Activated CD4-positive, alpha-beta T cell treated with anti-CD3 and anti-CD28 coated beads, Interleukin-2, amount 10 ng/mL, durations not matched to agents 24 days and 14 days (primary cell): ENCODE measurements at places on chromosomes 16 and 17. TPM values are rescaled to one million over a fixed set of nuclear protein-coding genes. Genes with fewer than 3 reads are reported as not detected.

Gene LITAFD
- not detected in 2 replicates for total RNA-seq

GRCh38 chr17:18995220-18995619 is 9.3 kb downstream of the FAM83G start:
- no peak overlapping the region for H3K4me3 ChIP-seq
- H3K4me1 ChIP-seq = peaks cover 12% of the 10 kb centered on the region
- DNase-seq = no peak
- H3K36me3 ChIP-seq = peaks cover 20% of the 10 kb centered on the region

DNA sequence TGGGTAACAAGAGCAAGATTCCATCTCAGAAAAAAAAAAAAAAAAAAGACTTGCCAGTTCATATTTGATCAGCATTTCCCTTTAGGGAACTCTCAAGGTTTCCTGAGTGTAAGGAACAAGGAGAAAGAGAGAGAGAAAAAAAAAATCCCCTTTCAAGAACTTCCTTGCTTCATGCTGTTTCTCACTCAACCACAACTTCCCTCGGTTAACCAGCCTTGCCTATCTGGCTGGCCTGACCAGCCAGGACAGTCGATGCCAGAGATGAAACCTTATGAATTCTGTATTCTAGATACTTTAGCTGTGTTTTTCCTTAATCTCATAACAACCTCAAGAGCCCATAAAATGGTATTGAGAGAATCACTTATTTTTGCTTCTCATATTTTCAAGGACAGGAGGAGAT is 2.6 kb upstream of the N4BP1 start:
- peak; percentile 84 for DNase-seq
- peak overlapping the region; percentile 99 for H3K27ac ChIP-seq
- H3K36me3 ChIP-seq = peaks cover 9% of the 10 kb centered on the region
- H3K27me3 ChIP-seq = no peaks in the 10 kb centered on the region
- H3K4me1 ChIP-seq = peaks cover 47% of the 10 kb centered on the region

- H3K27me3 ChIP-seq = no peaks in the 10 kb centered on the region
- no peak overlapping the region for H3K27ac ChIP-seq
- DNase-seq = peak; percentile 91
Measured at GRCh38 chr17:44865231-44865660, 17.6 kb downstream of the HIGD1B start.

DNA sequence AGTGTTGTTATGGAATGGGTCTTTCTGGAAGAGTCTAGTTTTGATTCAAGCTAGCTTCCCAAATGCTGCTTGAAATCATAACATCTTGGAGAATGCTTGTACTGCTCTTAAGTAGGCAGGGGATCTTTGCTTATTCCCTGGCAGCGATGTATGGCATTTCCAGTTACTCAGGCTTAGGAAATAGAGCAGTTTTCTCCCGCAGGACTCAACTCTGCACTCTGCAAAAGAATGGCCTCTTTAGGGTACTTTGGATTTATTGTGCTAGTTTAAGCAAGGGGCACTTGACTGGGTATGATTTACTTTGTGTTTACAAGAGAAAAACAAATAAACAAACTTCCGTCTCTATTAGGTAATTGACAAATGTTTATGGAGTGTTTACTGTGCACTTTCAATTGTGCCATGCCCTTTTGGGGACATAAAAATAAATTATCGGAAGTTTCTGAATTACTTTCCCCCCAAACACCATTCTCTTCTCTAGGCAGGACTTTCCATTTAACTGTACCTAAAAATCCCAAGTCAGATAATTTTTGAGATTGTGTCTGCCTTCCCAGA is 164.0 kb downstream of the MAP2K6 start:
- H3K4me1 ChIP-seq = peaks cover 9% of the 10 kb centered on the region
- DNase-seq = no peak
- H3K27ac ChIP-seq = no peak overlapping the region
- H3K4me3 ChIP-seq = no peak overlapping the region

Gene SLC5A10
- total RNA-seq = not detected in 2 replicates

- H3K36me3 ChIP-seq = peaks cover 53% of the 10 kb centered on the region
- peaks cover 2% of the 10 kb centered on the region for H3K4me1 ChIP-seq
- H3K4me3 ChIP-seq = no peak overlapping the region
- no peaks in the 10 kb centered on the region for H3K27me3 ChIP-seq
- DNase-seq = no peak
- H3K27ac ChIP-seq = no peak overlapping the region
Measured at GRCh38 chr17:43517161-43517560, 29.0 kb downstream of the ETV4 start.

Gene NACA2
- not detected in 2 replicates for total RNA-seq

GRCh38 chr16:69706256-69706974 is 19.9 kb downstream of the NQO1 start:
- H3K27me3 ChIP-seq = no peaks in the 10 kb centered on the region
- H3K27ac ChIP-seq = no peak overlapping the region
- H3K4me1 ChIP-seq = peaks cover 7% of the 10 kb centered on the region
- H3K4me3 ChIP-seq = no peak overlapping the region
- peaks cover 16% of the 10 kb centered on the region for H3K36me3 ChIP-seq
- no peak for DNase-seq

GRCh38 chr17:9918804-9919352 is 13.8 kb upstream of the RCVRN start:
- H3K27ac ChIP-seq = no peak overlapping the region
- no peaks in the 10 kb centered on the region for H3K4me1 ChIP-seq
- no peaks in the 10 kb centered on the region for H3K27me3 ChIP-seq
- DNase-seq = no peak

GRCh38 chr16:65789161-65789945 is 577.1 kb upstream of the CDH5 start:
- DNase-seq = no peak
- no peak overlapping the region for H3K27ac ChIP-seq
- H3K36me3 ChIP-seq = no peaks in the 10 kb centered on the region
- no peak overlapping the region for H3K4me3 ChIP-seq

GRCh38 chr17:17826342-17826713 is 10.5 kb downstream of the SREBF1 start:
- peak; percentile 74 for DNase-seq
- no peaks in the 10 kb centered on the region for H3K27me3 ChIP-seq
- peak overlapping the region; percentile 73 for H3K4me3 ChIP-seq

DNA sequence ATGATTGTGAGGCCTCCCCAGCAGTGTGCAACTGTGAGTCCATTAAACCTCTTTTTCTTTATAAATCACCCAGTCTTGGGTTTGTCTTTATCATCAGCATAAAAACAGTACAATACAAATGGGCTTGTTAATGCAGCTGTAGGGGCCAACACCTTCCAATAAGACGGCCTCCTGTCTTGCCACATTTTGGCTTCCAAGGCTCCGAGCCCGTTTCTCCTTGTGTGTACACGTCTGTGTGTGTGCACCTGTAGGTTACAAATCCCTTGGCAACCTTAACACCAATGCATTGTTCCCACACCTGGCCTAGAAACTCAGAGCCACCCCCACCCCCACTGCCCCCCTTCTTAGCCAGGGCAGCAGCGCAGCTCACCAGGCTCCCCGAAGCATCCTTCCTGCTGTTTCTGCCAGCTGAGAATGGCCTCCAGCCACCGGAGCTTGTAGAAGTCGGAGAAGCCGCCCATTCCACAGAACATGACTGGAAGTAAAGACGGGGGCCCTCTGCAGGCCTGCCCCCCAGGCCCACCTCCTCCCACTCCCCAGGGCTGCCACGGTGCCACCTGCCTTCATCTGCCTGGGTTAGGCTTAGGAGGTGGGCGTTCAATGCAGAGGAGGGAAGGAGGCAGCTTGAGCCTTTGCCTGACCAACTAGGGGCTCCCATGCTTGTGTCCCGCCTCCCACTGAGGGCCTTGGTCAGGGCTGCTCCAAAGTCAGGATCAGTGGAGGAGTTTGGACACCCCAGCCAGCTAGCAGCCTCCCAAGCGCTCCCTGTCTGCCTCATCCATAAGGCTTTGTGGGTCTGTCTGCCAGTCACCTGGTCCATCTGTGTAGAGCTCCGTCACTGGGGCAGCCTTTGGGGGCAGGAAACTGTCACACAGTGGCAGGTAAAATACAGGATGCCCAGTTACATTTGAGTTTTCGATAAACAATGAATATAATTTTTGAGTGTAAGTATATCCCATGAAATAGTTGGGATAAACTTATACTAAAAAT is 10.6 kb downstream of the C16orf89 start:
- H3K4me3 ChIP-seq = no peak overlapping the region
- H3K4me1 ChIP-seq = peaks cover 2% of the 10 kb centered on the region
- H3K36me3 ChIP-seq = no peaks in the 10 kb centered on the region
- H3K27ac ChIP-seq = no peak overlapping the region
- DNase-seq = no peak

DNA sequence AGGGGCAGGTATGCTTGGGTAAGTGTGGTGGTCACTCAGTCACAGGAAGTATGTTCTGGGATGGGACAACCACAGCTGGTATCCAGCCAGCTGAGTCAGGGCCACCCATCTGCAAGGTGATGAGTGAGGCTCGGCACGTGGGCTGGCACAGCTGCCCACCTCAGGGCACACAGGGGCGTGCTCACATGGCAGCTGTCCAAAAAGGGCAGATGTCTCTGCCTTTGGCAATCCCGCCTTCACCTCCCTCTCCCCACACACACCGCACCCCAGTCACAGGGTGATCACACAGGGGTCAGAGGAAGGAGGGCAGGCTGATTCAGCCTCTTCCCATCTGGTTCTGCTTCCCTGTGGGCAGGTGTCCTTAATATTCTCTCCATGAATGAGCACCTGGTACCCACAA is 85.9 kb upstream of the TOB1 start:
- H3K4me3 ChIP-seq = no peak overlapping the region
- no peak for DNase-seq
- H3K36me3 ChIP-seq = no peaks in the 10 kb centered on the region
- no peaks in the 10 kb centered on the region for H3K27me3 ChIP-seq
- no peak overlapping the region for H3K27ac ChIP-seq

Gene RGS11
- total RNA-seq = 0.14 TPM in 1 of 2 replicates, not detected in the other

GRCh38 chr17:77369544-77369971 is 228.8 kb downstream of the SEC14L1 start:
- no peak overlapping the region for H3K4me3 ChIP-seq
- H3K27ac ChIP-seq = no peak overlapping the region
- no peaks in the 10 kb centered on the region for H3K27me3 ChIP-seq
- peaks cover 52% of the 10 kb centered on the region for H3K4me1 ChIP-seq

GRCh38 chr16:48999508-48999907 is 282.1 kb downstream of the CBLN1 start:
- H3K27me3 ChIP-seq = no peaks in the 10 kb centered on the region
- no peak overlapping the region for H3K27ac ChIP-seq
- no peaks in the 10 kb centered on the region for H3K4me1 ChIP-seq

DNA sequence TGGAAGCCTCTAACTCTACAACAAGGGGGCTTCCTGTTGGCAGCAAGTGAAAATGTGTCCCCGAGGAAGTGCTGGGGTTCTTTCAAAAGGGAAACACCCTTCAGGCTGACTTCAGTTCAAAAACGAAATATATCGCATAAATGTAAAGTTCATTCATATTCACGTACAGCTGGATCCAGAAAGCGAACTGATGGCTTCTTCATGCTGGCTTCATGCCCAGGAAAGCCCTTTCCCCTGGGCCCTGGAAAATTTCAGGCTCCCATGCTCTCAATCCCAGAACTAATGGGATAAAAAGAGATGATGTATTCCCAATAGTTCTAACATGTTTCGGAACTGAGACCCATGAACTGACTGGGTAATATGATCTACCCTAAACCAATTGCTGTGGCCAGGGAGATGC is 104.7 kb upstream of the CDH13 start:
- no peak overlapping the region for H3K4me3 ChIP-seq
- no peaks in the 10 kb centered on the region for H3K4me1 ChIP-seq
- no peak overlapping the region for H3K27ac ChIP-seq
- no peaks in the 10 kb centered on the region for H3K36me3 ChIP-seq
- no peaks in the 10 kb centered on the region for H3K27me3 ChIP-seq

GRCh38 chr17:4175921-4176807 is 33.2 kb downstream of the CYB5D2 start:
- H3K27ac ChIP-seq = peak overlapping the region; percentile 88
- peaks cover 51% of the 10 kb centered on the region for H3K4me1 ChIP-seq
- H3K36me3 ChIP-seq = peaks cover 74% of the 10 kb centered on the region
- DNase-seq = peak; percentile 85
- H3K4me3 ChIP-seq = peak overlapping the region; percentile 78

Gene P3H4
- total RNA-seq = 4.1 and 5.9 TPM in 2 replicates

DNA sequence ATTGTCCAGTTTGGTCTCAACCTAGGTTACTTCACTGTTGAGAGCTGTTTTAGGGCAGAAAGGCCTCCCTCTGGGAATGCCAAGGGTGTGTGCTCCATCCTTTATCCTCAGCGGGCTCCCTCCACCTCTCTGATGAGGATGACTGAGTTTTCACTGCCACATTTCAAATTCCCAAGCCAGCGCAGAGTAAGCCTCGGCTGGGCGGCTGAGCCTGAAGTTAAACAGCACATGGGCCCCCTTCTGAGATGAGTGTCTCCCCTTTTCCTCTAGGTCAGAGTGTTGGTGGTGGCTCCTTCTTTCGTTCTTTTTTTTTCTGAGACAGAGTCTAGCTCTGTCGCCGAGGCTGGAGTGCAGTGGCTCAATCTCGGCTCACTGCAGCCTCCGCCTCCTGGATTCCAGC is 5.5 kb upstream of the GCSH start:
- H3K36me3 ChIP-seq = no peaks in the 10 kb centered on the region
- no peak overlapping the region for H3K4me3 ChIP-seq
- H3K27me3 ChIP-seq = peaks cover 3% of the 10 kb centered on the region

Gene TLCD2
- 0.07 and 0.14 TPM in 2 replicates for total RNA-seq

Gene HBA1
- not detected in 2 replicates for total RNA-seq

- H3K4me1 ChIP-seq = no peaks in the 10 kb centered on the region
- no peak overlapping the region for H3K27ac ChIP-seq
- peaks cover 57% of the 10 kb centered on the region for H3K36me3 ChIP-seq
- H3K27me3 ChIP-seq = no peaks in the 10 kb centered on the region
Measured at GRCh38 chr17:18281788-18282187, 21.3 kb downstream of the MIEF2 start.

Gene HBQ1
- 0.69 and 1.6 TPM in 2 replicates for total RNA-seq

DNA sequence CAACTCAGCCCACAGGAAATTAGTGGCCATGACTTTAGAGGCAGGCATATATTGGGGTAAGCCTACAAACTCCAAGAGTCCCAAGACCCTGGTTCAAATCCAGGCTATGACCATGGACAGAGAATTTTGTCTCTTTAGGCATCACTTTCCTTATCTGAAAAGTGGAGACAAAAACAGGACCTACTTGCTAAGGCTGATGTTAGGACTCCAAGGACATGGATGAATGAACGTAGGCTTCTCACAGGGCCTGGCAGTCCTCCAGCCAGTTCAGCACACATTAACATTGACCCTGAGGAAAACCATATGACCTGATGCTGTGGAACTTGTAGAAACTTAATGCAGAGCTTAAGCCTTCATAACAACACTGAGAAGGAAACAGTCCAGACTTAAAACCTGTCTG is 1.4 kb downstream of the FKBP10 start:
- H3K4me3 ChIP-seq = no peak overlapping the region
- no peak for DNase-seq
- H3K36me3 ChIP-seq = peaks cover 1% of the 10 kb centered on the region
- peaks cover 21% of the 10 kb centered on the region for H3K27me3 ChIP-seq
- H3K27ac ChIP-seq = no peak overlapping the region

Gene NTN1
- total RNA-seq = 0.43 and 0.51 TPM in 2 replicates

GRCh38 chr16:49740256-49740655 is 115.7 kb downstream of the ZNF423 start:
- H3K27me3 ChIP-seq = no peaks in the 10 kb centered on the region
- no peaks in the 10 kb centered on the region for H3K4me1 ChIP-seq
- DNase-seq = no peak
- no peak overlapping the region for H3K27ac ChIP-seq
- no peak overlapping the region for H3K4me3 ChIP-seq
- no peaks in the 10 kb centered on the region for H3K36me3 ChIP-seq

GRCh38 chr16:11966173-11966572 is 1.2 kb downstream of the TNFRSF17 start:
- H3K27me3 ChIP-seq = no peaks in the 10 kb centered on the region
- H3K4me1 ChIP-seq = no peaks in the 10 kb centered on the region
- H3K27ac ChIP-seq = no peak overlapping the region
- no peaks in the 10 kb centered on the region for H3K36me3 ChIP-seq
- H3K4me3 ChIP-seq = no peak overlapping the region

Gene TLCD3B
- 1.5 and 1.8 TPM in 2 replicates for total RNA-seq

Gene C16orf96
- not detected in 2 replicates for total RNA-seq

GRCh38 chr17:7486181-7486580 is 2.0 kb downstream of the POLR2A start:
- H3K4me3 ChIP-seq = peak overlapping the region; percentile 88
- DNase-seq = no peak
- H3K4me1 ChIP-seq = peaks cover 59% of the 10 kb centered on the region

Gene RHBDL1
- total RNA-seq = 1.1 and 1.2 TPM in 2 replicates
